ENCODE measurements at places on chromosomes 7 and 10.

DNA sequence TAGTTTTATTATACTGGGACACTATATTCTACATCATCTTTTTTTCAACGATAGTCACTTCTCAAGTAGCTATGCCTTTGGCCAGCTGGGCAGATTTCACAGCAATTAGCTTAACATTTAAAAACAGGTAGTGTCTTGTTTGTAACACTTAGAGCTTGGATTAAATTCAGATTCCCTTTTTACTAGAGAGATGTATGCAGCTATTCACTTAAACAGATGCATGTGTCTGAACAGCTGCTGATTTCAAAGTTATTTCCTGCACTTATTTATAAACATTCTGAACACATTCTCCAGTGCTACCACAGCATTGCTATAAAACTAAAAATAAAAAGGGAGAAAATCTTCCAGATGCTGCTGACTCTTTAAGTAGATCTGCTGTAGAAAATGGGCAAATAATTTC is 637.2 kb downstream of the POM121L12 start:
- DNase-seq = no peak

DNA sequence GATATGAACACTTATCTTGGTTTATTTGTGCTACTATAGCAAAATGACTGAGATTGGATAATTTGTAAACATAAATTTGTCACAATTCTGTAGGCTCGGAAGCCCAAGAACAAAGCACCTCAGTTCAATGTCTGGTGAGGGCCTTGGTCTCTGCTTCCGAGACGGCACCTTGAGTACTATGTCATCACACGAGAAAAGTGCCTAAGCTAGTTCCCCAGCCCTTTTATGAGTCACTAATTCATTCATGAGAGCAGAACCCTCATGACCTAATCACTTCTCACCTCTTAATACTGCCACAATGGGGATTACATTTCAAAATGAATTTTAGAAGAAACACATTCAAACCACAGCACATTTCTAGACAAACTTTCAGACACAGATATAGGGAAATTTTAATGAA is 52.0 kb upstream of the PRSS1 start:
- no peak for DNase-seq

DNA sequence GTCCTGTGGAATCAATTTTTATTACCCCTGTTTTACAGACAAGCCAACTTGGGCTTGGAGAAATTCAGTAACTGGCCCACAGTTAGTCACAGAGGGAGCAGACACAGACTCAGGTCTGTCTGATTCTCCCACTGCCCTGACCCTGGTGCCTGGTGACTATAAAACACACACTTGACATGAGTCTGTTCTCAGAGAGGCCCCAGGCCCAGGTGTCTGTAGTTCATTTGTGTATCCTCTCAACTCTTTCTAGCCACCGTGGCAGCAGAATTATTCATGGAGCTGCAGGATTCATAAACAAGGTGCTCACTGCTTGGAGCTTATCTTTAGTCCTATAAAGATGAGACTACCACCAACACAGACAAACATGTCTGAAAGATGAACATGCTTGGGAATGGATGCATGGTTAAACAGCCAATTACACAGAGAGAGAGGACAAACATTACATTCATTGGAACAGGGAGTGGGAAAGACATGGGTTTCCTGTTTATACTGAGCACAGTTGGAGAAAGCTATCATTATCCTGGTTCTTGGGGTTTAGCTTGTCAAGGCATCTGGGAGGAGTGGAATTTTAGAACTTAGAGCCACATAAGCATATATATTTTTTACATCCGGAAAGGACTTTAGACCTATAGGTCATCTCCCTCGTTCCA is 79.1 kb upstream of the PDCD4 start:
- DNase-seq = no peak

- no peak for DNase-seq
Measured at GRCh38 chr7:130337410-130337971, 7.1 kb upstream of the CPA5 start.

- DNase-seq = peak; percentile 26
Measured at GRCh38 chr10:124719213-124719851, 24.8 kb downstream of the FAM53B start.

GRCh38 chr7:84705706-84706105 is 481.1 kb downstream of the SEMA3D start:
- no peak for DNase-seq

GRCh38 chr10:117927332-117927731 is 119.4 kb downstream of the RAB11FIP2 start:
- DNase-seq = no peak

GRCh38 chr7:31371621-31372020 is 31.1 kb upstream of the NEUROD6 start:
- DNase-seq = no peak

DNA sequence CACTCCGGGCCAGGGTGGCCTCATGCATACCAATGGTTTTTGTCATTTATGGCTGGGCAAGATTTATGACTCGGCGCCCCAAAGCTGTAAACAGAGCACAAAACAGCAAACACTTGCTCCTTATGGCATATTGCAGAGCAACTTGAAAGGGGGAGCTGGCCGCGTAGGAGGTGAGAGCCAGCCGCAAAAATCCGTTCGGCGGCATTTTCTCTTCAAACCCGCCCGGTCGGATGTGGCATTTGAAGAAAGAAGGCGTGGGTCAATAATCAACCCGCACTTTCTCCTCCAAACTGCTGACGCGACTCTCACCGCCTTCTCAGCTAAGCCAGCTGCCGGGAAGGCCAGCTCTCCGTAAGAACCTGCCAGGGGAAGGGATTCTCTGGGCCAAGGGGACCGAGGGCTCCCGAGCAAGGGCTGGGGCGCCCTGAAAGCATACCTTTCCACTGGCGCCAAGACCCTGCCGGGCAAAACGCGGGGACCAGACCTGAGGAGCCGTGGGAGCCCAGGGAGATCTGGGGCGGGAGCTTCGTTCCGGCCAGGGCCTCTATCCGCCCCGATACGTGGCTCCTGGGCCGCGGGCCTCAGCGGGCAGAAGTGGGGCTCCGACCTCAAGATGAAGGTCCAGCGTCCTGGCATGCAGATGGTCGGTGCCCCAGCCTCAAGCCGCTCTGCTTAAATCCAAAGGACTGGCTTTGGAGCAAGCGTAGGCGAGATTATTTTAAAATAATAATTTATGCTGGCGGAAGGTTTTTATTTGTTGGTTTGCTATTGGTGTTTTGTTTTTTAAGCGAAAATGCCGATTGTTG is 12.9 kb upstream of the HOXA2 start:
- DNase-seq = no peak

GRCh38 chr10:4181621-4182049 is 396.6 kb upstream of the KLF6 start:
- no peak for DNase-seq

- no peak for DNase-seq
Measured at GRCh38 chr10:118672766-118673715, 77.6 kb upstream of the PRLHR start.

DNA sequence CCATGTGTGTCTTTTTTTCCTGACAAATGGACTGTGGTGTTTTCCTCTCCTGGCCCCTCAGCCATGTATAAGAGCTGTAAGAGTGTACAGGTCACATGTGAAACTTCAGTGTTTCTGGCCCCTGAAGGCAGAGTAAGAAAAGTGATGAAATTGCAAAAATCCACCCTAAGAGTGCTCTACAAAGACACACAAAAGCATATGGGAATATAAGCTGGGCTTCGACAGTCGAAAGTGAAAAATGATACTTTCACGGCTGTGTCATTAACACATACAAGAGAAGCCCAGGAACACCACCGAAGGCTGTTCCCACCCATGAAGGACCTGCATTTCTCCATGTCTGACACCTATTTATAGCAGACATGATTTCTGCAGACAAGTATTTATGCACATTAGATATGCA is 192.2 kb downstream of the PARD3 start:
- DNase-seq = no peak

GRCh38 chr10:2897619-2898508 is 169.5 kb upstream of the PFKP start:
- DNase-seq = no peak

DNA sequence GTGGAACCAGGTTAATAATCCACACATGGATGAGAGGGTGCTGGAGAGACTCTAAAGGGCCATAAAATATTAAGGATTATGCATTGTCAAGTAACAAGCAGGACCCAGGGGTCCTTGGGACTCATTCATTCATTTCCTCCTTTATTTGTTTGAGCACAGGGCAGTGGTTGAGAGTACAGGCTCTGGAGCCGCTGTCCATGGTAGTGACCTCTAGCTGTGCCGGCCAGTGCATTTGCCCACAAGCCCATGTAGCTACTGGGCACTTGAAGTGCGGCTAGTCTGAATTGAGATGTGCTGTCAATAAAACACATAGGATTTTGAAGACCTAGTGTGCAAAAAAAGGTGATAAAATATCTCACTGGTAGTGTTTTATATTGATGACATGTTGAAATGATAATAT is 137.6 kb downstream of the C10orf105 start:
- DNase-seq = no peak

DNA sequence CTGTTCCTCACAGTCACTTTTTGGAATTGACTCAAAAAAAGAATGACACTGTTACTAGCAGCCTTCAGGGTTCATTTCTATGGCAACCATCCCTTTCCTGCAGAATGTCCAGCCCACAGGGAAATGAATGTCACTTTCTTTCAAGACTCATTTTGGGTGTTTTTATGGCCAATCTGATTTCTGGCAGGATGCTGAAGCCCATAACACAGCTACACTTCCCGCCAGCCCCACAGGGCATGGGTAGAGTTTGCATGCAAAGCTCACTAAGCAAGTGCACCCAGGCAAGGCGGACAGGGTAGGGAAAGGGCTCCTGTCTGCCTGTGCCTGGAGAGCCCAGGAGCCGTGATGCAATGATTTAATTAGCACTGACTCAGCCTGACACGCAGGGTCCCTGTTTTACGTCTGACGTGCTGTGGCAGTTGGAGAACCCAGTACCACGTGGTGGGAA is 26.1 kb upstream of the GPAM start:
- no peak for DNase-seq

GRCh38 chr10:33001908-33002492 is 44.0 kb upstream of the ITGB1 start:
- DNase-seq = no peak

- no peak for DNase-seq
Measured at GRCh38 chr10:43192884-43193283, 54.6 kb downstream of the CSGALNACT2 start.

DNA sequence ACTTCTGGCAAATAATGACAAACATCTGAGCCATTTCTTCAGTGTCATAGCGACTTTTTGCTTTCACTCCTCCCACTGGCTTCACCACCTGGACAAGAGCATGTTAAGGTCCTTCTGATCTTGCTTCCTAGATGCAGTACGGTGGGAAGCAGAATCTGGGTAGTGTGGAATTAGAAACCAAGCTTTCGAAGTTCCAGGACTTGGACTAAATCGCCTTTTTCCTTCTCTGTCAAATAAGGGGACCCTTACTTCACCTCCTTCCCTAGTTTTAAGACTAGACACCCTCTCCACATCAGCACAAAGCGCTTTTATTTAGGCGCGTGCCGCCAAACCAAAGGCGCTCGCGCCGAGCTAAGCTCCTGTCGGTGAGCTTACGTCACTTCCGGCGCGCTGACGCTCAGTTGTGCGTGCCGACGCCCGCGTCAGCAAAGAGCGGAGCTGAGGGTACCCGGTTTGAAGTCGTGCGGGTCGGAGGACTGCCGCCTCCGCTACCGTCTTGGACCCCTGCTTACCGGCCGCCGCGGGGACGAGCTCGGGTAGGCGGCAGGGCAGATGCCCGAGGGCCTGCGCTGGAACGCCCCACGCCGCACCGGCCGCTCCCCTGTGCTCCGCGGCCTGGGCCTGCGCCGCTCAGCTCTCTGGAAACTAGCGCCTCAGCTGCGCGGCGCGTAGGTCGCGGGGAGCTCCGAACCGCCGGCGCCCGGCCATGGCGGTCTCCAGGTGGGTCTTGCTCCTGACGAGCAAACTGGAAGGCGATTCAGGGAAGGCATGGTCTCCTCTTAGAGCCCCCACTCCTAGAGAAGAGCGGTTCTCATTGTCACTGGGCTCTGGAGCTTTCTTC is at the start of gene BTAF1:
BTAF1 (plus strand) TSS at position 400 of the 841 bp plus-strand sequence; CDS start at position 707, 307 bp downstream.
- DNase-seq = peak; percentile 55

DNA sequence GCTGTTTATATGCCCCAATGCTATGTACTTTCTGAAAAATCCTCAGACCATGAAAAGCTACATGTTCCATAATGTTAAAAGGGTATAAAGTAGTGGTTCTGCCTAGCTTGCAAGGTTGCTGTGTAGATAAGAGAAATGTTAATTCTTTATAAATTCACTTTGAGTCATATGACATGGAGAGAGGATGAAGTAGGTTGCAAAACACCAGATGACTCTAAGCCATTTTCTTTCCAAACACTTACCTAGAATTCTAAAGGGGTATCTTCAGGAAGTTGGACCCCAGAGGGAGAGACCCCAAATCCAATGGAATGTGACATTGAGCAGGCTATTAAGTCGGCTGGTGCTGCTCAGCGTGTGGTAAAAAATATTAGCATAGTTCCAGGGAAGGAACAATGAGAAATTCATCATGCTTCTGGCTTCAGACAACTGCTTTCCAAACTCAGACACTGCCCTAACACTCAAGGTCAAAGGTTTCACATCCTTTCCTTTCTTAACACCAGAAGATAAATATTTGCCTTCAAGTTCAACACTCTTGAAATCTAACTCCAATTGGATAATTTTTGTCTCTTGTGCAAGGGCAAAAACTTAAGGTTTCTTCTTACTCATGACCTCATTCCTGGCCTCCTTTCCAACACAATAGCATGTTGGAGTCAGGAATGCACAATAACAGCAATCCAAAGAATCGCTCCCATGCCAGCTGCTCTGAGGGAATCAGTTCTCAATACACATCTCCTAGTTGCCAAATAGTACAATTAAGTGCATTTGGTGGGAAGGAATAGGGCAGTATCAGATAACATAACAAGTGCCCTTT is 100.7 kb upstream of the AFAP1L2 start:
- no peak for DNase-seq

DNA sequence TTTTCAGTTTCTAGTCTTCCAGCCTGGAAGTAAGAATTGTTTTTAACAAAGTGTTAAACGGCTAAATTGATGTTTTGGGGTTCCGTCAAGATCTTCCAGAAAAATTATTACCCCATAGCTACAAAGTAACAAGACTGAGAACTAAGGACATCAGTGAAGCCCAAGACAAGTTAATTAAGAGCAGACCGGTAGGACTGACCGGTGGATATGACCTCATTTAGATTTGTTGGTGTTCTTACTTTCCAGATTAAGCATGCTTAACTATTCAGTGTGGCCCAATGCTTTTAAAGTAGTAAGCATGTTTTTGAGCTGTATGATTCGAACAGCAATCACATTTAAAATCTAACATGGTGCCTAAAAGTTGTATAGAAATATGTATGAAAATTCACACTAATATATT is 73.1 kb upstream of the RPA3 start:
- DNase-seq = no peak

All from esophagus squamous epithelium (tissue), 5 donors.